Activated T-cell treated with anti-CD3 and anti-CD28 coated beads for 4 hours (primary cell): ENCODE measurements at places on chromosomes 11 and 22.

DNA sequence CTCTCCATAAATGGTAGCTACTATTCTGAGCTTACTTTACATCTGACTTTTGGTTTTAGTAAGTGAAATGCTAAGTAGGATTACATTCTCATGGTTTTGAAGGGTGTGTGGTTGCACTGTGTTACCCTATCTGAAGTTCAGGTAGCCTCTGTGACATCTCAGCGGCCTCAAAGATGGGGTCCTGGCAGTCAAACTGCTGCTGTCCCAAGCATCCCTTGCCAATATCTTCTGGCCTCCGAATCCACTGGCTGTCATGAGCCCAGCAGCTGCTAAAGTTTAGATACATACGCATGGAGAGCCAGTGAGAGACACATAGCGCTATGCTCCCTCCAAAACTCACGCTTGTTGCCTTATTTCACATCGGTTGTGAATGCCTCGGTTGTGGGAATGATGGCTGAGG lies 34.9 kb downstream of the UBASH3B start:
- DNase-seq: no peak

GRCh38 chr11:1761857-1762536 lies 1.7 kb downstream of the CTSD start:
- no peak for DNase-seq

GRCh38 chr11:83006877-83007330 lies 64.8 kb downstream of the RAB30 start:
- DNase-seq: no peak

DNA sequence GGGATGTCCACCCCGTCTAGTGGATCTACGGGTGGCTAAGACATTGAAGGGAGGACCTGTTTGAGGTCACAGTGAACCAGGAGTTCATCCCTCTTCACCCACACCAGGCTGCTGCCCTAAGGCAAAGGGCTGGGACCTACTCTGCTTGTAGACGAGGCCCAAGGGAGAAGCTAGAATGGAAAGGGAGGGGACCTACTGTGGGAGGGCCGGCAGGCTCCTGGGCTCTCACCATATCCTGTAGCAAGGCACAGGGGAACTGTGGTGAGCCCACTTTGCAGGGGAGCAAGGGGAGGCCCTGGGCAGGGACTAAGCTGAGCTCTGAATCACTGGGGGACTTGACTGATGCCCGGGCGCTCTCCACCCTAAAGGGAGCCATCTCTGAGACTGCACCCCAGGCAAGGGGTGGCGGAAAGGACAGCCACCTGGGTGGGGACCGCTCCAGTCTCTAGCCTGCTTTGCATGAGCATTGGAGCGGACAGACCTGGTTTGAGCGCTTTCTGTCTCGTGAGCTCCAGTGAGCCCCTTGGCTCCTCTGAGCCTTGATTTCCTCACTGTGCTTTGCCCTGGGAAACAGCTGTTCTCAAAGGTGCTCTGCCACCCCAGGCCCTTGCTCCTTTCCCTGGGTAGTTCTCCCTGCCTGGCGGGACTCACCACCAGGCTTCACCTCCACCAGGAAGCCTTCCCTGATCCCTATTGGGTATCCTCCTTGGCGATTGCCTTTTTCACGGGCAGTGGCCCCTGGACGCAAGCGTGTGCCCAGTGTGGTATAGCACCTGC lies 24.2 kb downstream of the PARVG start:
- DNase-seq: no peak

DNA sequence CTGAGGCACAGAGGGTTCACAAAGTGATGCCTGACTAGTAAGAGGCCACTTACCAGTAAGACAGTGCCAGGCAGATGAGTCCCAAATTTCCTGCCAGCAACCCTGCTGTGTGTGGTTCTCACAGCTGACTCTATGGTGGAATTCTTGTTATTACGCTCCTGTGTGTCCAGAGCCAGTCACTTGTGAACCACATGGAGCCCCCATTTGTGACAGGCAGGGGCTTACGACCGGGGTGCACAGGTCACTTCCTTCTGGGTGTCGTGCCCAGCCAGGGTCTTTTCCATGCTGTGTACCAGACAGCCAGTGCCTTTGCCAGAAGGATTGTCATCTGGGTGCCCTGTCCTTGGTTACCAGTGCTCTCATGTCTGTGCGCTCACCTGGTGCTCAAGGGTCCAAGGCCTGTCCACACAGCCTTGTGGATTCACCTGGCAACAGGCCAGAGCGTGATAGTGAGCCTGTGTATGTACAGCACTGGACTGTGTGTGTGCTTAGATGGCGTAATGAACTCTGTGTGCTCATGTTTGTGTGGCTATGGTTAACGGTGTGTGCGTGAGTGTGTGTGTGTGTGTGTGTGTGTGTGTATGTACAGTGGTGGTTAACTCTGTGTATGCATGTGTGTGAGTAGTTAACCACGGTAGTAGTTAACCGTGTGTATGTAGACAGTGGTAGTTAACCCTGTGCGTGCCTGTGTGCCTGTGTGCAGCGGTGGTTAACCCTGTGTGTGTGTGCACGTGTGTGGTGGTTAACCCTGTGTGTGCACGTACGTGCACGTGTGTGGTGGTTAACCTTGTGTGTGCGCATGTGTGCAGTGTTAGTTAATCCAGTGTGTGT lies 18.6 kb downstream of the GRAMD4 start:
- no peak for DNase-seq

DNA sequence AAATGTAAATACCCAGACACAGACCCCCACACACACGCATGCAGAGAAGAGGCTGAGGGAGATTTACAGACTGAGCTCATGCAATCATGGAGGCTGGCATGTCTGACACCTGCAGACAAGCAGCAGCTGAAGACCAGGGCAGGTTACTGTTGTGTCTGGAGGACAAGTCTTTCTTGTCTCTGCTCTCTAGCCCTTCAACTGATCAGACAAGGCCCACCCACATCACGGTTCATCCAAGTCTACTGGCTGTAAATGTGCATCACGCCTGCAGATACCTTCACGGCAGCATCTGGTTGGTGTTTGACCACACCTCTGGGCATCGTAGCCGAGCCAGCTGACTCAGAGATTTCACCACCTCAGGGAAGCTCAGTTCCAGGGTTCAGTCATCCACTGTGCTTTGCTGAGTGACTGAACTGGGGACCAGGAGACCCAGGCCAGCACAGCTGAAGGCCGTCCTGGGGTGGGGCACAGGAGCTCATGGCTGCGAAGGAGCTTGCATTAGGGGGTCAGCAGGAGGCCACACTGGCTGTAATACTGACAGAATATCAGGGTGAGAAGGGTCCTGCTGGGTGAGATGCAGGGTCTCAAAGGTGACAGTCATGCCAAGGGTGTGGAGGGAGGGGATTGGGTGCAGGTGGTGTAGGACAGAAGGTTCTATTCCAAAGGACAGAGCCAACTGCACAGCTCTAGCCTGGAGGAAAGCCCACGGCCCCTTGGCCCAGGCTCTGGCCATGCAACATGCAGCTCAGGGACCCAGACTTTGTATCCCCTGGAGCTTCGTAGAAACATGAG lies 304.9 kb downstream of the BRD1 start:
- no peak for DNase-seq

DNA sequence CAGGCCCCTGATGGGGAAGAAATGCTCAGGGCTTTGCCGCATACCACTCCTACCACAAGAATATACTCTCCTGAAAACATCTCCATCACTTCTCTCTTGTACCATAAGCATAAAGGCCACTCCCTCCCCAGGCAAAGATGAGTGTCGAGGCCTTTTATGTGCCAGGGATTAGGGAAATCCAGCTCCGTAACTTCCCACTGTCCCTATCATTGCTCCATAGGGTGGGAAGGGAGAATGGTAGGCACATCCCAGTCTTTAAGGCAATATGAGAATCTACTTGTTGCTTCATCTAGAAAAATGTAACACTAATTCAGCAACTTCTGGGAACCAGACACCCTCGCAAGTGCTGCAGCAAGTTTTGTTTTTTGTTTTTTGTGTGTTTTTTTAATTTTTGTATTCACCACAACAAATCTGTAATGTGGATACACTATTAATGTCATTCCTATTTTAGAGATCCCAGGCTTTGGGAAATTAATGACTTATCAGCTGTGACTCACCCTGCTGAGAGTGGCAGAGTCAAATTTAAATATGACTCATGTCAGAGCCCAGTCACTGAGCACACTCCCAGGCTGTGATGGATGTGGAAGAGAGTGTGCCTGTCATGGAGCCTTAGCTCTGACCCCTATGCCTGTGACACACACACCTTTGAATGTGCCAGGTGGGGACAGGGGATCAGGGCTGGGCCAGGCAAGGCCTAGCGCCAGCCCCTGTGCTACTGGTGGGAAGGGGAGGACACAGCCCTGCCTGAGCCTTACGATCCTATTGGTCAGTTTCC lies 23.4 kb downstream of the PANX1 start:
- no peak for DNase-seq

- no peak for DNase-seq
Observed at GRCh38 chr11:120828847-120829246, 195.1 kb upstream of the TBCEL start.

DNA sequence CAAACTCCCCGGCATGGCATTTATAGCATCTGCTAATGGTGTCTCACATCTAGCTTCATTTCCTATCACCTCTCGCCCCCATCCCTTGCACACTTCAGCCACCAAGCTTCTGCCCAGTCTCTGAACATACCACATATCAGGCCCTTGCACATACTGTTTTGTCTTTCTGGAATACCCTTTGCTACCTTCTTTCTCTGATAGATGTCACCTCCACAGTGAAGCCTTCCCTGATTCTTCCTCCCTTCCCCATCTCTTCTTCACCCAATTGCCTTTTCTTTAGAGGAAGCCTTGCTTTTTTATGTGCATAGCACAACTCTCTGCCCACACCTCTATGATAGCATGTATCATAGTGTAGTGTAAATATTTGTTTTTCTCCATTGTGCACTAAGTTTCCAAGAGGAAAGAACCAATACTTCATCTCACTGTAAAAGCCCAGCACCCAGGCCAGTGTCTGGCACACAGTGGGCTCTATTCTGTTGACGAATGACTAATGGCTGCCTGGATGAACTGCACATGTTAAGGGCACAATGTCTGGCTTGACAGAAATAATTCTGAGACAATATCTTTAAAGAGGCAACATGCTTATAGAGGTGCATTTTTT lies 27.8 kb downstream of the P4HA3 start:
- DNase-seq: no peak

DNA sequence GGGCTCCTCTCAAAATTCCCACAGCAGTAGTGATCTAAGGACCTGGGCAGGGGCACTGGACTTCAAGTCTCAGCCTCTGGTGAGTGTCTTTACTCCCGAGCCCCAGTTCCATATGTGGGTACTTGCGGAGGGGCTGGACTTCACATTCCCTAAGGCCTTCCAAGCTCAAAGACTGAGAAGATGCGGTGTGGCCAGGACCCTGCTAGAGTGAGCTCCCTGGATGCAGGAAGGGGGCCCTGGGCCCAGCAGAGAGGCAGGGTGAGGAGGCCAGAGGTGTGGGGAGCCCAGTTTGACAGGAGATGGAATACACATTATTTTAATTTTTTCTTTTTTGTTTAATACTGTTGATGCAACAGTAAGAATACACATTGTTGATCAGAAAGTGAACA lies 83.7 kb downstream of the IGLL1 start:
- no peak for DNase-seq

GRCh38 chr22:41229730-41230400 lies 10.9 kb downstream of the CHADL start:
- no peak for DNase-seq

DNA sequence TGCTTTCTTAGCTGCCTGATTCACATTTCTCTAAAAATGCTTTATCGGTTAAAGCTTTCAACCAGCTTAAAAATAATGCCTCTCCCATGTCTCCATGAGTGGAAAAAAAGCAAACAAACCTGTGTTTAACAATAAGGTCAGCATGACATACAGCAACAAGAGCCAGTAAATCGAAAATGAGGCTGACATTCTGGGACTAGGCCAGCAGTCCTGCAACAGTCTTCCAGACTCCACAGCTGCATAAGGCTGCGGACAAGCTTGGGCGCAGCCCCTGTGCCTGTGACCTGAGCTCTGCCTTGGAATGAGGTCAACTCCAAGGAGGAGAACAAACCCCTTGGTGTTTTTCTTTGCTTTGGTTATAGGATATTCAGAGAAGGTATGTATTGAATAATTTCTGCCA lies 95.5 kb downstream of the PGR start:
- no peak for DNase-seq

DNA sequence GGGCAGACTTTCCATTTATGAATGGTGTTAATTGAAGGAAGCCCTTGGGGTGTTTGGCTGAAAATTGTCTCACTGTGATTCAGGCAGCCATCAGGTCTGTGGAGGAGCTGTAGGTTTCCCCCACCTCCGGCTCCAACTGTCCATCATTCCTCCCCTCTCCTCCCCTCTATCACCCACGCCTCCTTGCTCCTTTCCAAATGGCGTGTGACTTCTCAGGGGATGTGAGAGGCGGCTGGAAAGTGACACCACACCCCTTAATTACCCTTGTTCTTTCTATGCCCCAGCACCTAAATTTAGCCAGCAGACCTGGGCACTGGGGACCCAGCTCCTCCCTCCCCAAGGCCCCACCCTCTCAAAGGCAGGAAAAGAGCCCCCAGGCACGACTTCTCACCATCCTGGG lies 38.1 kb upstream of the SYT7 start:
- DNase-seq: no peak

GRCh38 chr11:85042361-85042760 lies 584.8 kb downstream of the DLG2 start:
- DNase-seq: no peak

GRCh38 chr11:66299186-66299585 lies 7.5 kb downstream of the TMEM151A start:
- no peak for DNase-seq

GRCh38 chr11:93921695-93922468 lies 71.5 kb upstream of the VSTM5 start:
- DNase-seq: no peak

DNA sequence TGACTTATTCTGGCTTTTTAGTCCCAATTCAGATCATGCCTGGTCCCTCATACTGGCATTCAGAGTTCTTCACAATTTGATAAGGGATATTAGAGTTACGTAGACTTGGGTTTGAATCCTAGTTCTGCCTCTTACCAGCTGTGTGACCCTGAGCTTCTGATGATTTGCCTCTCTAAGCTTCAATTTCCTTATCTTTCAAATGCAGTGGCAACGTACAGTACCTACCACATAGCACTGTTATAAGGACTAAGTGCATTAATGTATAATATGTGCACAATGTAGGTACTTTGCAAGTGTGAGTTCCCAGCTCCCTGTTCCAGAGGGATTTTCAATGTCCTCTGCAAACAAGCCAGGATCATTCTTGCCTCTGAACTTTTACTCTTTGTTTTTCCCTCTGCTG lies 7.3 kb downstream of the RHOG start:
- no peak for DNase-seq

GRCh38 chr22:25829808-25830777 lies 88.1 kb downstream of the MYO18B start:
- DNase-seq: no peak

GRCh38 chr22:50264104-50264745 lies 2.7 kb upstream of the MAPK12 start:
- DNase-seq: no peak
